Mesenteric fat pad (tissue), 1 donor: ENCODE measurements at places on chromosomes 4 and X. TPM values are rescaled to one million over a fixed set of nuclear protein-coding genes. Genes with fewer than 3 reads are reported as not detected.

Gene IDH3G
- 57.4 TPM for total RNA-seq

Gene ZNF157
- total RNA-seq = not detected

- no peak for DNase-seq
Observed at GRCh38 chr4:15352524-15352923, 75.3 kb upstream of the C1QTNF7 start.

GRCh38 chr4:1469043-1469442 is 62.8 kb upstream of the NKX1-1 start:
- DNase-seq = no peak

GRCh38 chr4:56414135-56414670 is 21.2 kb downstream of the PPAT start:
- no peak for DNase-seq
